ENCODE measurements at places on chromosomes 6 and 20.

- no peak for DNase-seq
These were observed 10.1 kb downstream of the EZR start for GRCh38 chr6:158808941-158809678.

DNA sequence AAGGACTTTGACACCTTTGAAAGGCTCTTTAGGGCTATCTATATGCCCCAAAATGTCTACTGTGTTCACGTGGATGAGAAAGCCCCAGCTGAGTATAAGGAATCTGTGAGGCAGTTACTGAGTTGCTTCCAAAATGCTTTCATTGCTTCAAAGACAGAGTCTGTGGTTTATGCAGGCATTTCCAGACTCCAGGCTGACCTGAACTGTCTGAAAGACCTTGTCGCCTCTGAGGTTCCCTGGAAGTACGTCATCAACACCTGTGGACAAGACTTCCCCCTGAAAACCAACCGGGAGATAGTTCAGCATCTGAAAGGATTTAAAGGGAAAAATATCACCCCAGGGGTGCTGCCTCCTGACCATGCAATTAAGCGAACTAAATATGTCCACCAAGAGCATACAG lies 65.2 kb downstream of the GCNT2 start:
- DNase-seq: no peak

DNA sequence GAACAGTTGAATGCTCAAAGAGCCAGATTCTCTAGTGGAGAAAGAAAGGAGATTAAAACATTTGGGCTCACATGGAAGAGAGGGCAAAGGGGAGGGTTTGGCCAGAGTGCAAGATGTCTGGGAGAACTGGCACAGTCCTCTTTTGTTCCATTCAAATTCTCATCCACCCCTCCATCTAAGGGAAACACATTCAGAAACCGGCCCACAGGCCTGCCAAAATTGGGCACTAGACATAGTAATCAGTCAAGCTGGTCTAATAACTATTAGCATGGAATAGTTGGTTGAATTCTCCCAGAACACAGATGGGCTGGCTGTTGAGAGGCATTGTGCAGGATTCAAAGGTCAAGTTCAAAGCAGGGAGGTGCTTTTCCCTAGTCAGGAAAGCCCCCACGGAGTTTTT lies 341.4 kb upstream of the IRAK1BP1 start:
- no peak for DNase-seq

- no peak for DNase-seq
These were observed 4.5 kb downstream of the ZDHHC14 start for GRCh38 chr6:157385482-157385881.

DNA sequence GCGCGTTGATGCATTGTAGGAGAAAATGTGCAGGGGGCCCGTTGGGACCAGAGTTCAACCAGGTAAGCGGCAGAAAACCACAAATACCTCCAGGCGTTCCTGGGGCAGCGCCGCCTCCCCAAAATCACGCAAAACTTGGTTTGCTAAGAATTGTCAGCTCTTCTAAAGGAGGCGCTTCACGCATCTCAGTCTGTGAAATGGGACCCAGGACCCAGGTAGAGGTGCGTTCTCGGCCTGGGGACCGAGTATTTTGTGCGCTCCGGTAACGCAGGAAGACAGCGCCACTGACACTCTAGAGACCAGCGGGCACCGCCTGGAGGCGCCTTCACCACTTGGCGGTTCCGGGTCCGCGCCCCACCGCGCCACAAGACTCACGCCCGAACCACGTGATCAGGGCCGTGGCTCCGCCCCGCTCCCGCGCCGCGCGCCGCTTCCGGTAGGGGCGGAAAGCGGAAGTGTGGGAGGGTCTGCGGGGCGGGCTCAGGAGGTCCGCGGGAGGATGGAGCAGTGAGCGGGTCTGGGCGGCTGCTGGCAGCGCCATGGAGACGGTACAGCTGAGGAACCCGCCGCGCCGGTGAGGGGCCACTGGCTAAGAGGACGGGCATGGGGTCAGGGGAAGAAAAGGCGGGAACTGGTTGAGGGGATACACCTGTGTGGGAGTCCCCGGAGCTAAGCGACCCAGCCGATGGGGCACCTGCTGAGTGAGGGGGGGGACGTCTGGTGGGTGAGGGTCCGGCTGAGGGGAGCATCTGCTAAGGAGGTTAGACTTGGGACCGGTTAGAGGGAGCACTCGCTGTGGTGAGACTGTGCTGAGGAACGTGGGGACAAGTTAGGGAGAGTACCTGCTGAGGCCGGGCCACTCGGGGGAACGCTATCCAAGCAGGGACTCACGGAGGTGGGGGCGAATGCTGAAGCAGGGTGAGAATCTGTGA lies at the start of gene STK4:
STK4 (plus strand) TSS at position 483 of the 932 bp plus-strand sequence; CDS start at position 540, 57 bp downstream.
- peak; percentile 94 for DNase-seq

GRCh38 chr20:43137160-43137559 lies 52.5 kb downstream of the PTPRT start:
- no peak for DNase-seq

GRCh38 chr20:5374171-5374570 lies 57.4 kb upstream of the PROKR2 start:
- no peak for DNase-seq

DNA sequence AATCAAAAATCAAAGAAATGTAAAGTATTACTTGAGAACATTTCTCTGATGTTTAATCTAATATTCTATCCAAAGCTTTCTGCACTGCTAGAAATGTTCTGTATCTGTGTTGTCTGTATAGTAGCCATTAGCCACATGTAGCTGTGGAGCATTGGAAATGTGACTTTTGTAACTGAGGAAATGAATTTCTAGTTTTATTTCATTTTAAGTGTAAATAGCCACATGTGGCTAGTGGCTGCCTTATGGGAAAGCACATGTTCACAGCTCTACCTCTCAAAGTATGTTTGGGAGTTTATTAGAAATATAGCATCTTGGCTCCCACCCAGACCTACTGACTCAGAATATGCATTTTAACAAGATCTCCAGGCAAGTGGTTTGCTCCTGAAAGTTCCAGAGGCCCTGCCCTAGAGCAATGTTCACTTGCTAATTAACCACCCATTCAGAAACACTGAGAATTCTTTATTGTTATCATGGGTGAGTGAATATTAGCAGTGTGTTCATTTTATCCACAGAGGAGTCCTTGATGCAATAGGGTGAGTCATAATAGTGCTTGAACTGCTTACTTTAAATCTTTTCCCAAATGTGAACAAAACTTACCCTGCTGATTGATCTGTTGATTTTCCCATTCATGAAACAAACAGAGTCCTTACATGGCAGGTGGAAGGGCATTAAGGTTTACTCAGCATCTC lies 282.7 kb downstream of the PLCB1 start:
- no peak for DNase-seq

- no peak for DNase-seq
These were observed 207.1 kb downstream of the ARID1B start for GRCh38 chr6:156984178-156984738.

- peak; percentile 10 for DNase-seq
These were observed 67.7 kb downstream of the SYCP2L start for GRCh38 chr6:10954590-10955010.

DNA sequence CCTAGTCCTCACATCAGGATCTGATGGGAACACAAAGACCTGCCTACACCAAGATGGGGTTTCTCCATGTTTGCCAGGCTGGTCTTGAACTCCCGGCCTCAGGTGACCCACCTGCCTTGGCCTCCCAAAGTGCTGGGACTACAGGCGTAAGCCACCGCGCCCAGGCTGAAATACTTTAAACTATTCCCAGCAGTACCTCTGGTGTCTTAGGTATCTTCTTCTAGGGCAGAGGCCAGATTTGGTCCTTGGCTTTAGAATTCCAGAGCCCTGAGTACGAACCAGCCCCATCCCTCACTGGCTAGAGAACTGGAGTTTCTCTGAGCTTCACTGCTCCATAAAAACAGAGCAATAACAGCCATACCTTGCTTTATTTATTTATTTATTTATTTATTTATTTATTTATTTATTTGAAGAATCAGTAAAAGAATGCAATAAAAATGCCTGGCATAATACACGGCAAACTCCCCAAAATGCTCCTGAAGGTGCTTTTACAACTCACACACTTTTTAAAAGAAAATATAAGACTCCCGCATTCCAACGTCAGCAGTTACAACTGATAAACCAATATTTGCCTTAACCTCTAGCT lies 312.1 kb downstream of the TFAP2C start:
- DNase-seq: no peak

DNA sequence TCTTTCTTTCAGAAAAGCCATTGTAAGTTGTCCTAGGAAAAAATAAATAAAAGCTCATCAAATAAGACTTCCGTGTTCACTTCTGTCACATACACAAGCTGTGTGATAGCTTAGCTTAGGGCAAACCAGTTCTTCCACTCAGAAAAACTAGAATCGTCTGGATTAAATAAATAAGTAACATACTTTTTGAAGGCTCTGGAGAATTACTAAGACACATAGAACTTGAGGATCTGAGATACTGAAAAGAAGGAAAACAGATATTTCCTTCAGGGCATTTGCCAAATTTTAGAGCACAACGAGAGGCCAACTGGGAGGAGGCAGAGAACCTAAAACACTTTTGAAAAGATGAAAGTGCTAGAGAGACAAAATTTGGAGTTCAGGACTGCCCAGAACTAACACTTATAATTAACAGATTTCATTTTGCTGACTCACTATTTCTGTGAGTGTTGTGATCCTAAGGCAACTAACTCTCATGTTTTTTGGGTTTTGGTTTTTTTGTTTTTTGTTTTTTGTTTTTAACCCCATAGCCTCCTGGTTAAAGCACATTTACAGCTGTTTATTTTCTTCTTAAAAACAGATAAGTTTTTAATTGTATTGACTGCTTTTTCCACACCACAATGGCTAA lies 38.7 kb upstream of the THEMIS start:
- DNase-seq: no peak

DNA sequence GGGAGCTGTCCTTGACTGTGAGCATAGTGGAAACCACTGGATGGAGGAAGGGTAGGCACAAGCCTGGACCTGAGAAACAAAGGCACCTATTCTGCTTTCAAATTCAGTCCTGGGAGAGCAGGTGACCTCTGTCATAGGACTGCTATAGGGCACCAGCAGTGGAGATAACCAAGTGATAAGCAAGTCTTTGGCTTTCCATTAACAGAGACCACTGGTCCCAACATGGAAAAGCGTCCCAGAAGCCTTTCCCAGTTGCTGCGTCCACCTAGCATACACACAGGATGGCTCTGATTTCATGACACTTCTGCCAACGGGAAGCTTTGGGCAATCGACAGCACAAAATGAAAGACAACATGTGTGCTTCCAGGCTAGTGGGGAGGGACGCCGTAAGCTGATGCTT lies 8.9 kb downstream of the SLC22A3 start:
- DNase-seq: no peak

GRCh38 chr20:2804041-2804828 lies 3.8 kb upstream of the CPXM1 start:
- DNase-seq: no peak

DNA sequence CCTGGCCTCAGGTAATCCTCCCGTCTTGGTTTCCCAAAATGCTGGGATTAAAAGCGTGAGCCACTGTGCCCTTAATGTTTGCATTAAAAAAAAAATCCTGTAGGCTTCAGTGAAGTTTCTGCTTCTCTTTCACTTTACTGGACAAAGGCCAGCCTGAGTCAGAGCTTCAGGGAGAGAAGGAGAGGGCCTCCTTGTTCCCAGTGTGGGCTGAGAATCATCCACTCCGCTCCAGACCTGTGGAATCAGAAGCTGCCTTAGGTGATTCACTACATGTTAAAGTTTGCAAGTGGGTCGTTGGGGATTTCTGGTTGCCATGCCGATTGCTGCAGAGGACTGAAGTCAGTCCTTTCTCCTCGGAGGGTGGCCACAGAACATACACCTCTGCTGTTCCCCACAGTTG lies 113.3 kb upstream of the EEF1E1 start:
- DNase-seq: no peak

DNA sequence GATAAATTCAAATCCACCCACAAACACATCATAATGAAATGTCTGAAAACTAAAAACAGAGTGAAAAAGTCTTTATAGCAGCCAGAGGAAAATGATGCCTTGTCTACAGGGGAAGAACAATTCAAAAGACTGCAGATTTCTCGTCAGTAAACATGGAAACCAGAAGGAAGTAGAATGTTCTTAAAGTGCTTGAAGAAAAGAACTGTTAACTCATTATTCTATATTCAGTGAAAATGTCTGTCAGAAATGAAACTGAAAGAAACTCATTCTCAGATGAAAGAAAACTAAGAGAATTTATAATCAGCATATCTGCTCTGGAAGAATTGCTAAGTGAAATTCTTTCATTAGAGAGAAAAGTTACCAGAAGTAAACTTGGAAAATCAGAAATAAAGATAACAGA lies 416.1 kb downstream of the TBC1D32 start:
- no peak for DNase-seq

DNA sequence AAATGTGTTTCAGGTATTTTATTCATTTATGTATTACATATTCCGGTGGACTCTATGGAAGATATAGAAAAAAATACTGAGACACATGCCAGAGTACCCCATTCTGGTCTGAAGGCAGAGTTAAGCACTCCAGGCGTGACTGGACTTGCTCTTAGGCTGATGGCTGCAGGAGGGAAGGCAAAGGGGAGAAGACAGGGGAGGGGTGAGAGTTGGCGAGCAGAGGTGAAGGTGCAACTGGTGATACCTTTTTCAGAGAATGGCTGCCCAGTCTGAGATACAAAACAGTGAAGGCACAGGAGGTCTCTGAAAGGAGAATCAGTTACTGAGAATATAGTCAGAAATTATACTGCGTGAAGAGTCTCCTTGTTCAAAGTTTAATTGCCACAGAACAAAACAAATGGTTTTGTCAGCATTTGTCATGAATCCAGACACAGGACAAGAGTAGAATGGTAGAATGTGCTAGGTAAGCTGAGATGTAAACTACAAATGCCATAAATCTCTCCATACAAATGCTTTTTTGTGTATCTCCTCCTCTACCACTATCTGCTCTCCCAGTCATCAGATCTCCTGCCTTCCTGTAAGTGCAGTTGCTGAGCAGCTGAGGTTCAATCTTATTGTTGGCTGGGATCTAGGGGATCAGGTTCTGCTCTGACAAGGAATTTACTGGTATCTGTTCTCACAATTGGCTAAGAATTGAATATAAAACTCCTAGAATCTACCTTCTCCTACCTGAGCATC lies 104.2 kb upstream of the DST start:
- DNase-seq: no peak

- no peak for DNase-seq
These were observed 11.0 kb upstream of the TPD52L1 start for GRCh38 chr6:125142618-125143017.

- DNase-seq: no peak
These were observed 161.3 kb downstream of the THBS2 start for GRCh38 chr6:169092375-169092774.

- DNase-seq: no peak
These were observed 44.2 kb upstream of the TFAP2C start for GRCh38 chr20:56584916-56585315.

GRCh38 chr6:159759645-159760044 lies 2.2 kb upstream of the ACAT2 start:
- no peak for DNase-seq

Measured in activated CD4-positive, CD25-positive, alpha-beta regulatory T cell treated with anti-CD3 and anti-CD28 coated beads, Interleukin-2, amount 50 U/mL, for 16 hours (primary cell).